CD8-positive, alpha-beta T cell (primary cell): ENCODE measurements at places on chromosomes 16 and 17. TPM values are rescaled to one million over a fixed set of nuclear protein-coding genes. Genes with fewer than 3 reads are reported as not detected.
A peak's percentile ranks its signal among the peaks of the same experiment; 100 is the strongest.

CCDC92B gene
- total RNA-seq: 0.08 TPM

C16orf86 gene
- total RNA-seq: 1.6 TPM

FN3K gene
- 3.1 TPM for total RNA-seq

TNFSF13 gene
- 0.64 TPM for total RNA-seq

DNA sequence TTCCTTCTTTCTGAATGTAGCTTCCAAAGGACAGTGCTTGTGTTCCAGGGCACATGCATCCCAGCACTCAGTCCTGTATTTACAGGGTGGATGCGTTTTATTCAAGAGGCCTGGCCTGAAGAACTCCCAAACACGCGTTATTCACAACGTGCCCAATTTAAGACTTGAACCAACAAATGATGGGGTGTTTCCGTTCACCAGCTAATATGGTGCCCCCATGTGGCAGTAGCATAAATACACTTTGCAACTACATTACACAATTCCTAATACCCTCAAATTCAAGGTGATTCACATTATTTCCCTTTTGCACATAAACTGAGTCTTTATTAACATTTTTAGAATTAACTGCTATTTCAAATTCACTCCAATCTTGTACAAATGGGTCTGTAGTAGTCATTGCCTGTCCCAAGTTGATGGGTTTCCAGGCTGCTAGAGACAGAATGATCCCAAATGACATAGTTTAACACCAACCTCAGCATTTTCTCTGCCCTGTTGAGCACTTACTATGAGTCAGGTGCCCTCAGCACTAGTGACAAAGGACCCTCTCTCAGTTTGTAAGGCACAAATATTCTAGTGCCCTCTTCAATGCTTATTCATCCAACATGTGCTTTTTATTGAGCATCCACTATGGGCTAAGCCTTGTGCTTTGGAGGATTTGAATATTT lies 26.9 kb downstream of the HSD17B2 start:
- DNase-seq: no peak

DNA sequence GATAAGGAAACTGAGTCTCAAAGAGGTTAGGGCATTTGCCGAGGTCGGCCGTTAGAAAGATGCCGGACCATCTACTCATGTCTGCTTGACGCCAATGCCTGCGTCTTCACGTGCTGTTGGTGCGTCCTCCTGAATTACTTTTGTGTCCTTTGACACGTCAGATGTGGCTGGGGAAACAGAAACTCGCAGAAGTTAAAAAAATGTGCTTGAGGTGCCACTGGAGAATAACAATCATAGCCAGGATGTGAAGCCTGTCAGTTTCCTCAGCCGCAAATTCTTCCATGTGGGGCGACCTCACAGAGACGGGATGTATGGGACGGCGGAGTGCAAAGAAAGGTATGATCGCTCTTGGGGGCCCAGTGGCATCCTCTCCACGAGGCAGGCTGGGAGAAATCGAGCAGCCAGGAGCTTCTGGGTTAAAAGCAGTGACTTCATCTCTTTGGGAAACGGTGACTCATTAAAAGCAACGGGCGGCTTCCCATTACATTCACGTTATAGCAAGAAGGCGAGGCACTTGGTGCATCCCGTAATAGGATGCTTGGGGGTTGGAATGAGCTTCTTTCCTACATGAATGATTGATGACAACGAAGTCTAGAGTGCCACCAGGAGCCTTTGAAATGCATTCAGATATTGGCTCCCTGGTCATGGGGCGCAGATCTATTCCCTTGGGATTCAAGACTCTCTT lies 67.8 kb downstream of the BMERB1 start:
- DNase-seq: no peak

DNA sequence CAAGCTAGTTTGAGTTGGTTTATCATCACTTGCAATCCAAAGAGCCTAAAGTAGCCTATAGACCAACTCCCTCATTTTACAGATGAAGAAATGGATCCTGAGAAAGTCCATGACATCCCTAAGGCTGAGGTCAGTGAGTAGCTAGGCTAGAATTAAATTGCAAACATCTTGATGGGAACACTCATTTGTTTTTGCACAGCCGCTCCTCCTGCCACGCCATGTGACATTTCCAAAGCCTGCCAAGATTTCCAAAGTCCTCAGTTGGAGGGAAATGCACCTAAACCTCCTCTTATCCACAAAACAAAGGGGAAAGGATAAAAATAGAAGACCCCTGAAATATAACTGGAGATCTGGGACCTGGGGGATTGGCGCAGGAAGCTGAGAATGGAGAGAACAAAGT lies 15.0 kb downstream of the TMEM92 start:
- no peak for DNase-seq

DNA sequence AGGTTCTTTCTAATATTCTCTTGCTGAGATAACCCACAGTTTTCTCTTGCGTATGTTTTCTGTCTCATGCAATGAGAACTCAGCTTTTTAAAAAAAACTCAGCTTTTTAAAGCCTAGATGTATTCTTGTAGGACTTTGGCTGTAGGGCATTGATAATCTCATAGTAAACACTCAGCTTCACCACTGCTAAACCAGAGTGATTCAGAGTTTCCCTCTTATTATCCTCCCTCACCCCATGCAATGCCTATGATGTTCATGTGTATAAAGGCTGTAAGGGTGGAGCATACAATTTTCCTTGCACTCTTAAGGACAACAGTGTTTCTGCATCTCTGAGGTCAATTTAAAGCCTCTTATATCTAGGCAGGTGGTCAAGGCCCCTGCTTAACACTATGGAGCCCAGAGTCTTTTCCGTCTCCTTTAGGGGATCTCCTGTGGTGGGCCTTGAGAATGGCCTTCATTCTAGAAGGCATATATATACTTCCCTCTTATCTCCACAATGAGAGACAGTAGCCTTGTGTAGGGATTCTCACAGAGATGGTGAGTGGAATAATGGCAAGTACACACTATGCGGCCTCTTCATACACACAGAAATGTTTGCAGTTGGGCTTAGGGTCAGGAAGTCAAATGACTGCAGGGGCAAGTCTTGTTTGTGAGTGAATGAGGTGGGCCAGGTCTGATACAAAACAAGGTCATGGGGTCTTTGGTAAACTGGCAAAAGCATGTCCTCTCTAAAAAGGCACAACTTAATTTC lies 279.6 kb downstream of the HS3ST3A1 start:
- no peak for DNase-seq

DNA sequence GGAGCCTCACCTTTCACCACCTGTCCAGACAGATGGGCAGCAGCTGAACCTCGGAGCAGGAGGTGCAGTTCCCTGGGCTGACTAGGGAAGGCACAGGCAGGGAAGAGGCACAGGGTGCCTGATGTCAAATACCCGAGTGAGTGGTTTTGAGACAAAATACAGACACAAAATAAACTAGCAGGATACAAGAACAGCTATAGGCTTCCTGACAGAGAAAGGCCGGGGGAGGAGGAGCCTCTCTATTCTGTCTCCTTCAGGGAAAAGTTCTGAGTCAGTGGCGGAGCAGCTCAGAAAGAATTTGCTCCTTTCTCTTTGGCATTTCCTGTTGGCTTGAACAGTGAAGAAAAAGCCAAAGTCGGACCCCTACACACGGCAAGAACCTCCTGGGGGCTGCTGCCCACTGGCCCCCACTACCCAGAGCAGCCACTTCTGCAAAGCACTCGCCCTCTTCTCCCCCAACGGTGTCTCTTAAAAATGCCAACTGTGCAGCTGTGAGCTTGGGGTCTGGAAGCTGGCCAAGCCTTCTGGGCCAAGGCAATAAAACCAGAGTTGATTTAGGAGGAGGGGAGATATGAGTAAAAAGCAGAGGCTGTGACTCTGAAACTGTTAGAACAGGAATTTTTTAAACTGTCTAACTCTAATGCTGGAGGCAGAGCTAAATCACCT lies 14.4 kb upstream of the FAAP100 start:
- no peak for DNase-seq

DNA sequence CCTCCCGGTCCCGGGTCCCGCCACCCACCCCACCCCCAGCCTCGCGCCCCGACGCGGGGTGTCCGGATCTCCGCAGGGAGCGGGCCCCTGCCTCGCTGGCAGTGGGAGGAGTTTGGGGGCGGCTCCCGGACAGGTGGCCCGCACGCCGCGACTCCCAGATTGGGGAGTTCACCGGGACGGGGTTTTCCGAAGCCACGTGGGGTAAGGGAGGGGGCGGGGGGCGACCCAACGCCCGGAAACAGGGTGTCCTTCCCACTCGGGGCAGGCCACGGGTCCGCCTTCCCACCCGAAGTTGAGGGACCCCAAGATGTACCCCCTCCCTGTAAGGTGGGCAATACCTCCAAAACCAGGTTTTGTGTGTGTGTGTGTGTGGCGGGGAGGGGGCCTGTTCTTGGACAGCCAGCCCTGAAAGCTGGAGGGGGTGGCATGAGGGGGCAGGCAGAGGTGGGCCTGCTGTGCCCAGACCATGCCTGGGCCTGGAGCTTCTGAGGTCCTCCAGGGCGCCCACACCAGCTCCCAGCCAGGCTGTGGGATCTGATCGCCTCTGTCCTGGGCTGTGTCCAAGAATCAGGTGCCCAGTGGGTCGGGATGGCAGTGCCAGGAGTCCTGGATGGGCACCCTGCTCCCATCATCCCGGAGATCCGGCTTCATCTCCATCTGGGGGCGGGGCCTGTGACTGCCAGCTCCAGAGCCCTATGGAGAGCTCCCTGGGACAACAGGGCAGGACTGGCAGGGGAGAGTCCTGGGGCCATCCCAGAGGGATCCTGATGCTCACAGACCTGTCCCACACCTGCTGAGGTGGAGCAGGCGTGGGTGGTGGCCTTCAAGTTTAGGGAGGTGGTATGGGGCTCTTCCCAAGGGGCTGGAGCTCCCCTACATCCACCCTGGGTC lies 767 bp downstream of the SYNGR2 start:
- no peak for DNase-seq

DNA sequence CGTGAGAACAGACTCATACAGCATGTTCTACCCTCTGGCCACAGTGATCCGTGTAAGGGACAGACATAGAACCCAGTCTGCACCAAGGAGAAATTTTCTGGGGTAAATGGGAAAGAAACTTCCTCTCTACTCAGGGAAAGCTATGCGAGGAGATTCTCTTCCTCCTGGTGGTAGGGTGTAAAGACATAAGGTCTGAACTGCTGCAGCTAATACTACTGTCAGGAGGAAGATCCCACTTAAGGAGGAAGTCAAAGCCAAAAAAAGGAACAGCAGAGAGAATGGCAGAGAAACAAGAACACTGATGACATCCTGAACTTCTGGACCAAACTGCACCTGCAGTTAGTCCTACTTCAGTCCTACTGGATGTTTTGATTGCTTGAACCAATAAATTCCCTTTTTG lies 7.1 kb upstream of the TM4SF5 start:
- no peak for DNase-seq

- DNase-seq: no peak
Observed at GRCh38 chr17:17771498-17772201, 65.1 kb downstream of the SREBF1 start.

- DNase-seq: no peak
Observed at GRCh38 chr16:15553313-15554088, 89.5 kb downstream of the MARF1 start.

- peak; percentile 25 for DNase-seq
Observed at GRCh38 chr17:19979917-19980770, 2.5 kb upstream of the AKAP10 start.

DNA sequence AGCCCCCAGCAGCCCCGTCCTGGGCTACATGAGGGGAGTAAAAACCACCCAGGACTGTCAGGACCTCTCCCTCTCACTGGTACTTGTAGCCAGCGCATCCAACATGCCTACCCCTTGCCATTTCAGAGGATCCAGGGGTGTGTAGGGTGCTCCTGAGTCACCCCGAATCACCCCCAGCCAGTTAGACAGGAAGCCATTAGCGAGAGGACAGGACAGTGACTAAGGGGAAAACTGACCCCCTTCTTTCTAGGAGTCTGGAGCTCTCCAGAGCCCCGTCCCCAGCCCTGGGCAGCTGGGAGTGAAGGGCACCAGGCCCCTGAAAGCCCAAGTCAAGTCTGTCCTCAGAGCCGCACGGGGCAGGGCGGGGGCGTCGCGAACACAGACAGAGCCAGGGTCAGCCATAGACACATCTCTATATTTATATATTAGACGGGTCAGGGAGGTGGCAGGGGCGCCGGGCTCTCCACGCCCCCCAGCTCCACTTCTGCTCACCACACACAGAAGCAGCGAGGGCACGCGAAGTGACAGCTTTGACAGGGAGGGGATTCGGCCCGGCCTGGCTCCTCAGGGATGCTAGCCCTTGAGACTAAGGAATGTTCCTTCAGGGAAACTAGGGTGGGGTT lies 485 bp upstream of the GDPD3 start:
- no peak for DNase-seq

DNA sequence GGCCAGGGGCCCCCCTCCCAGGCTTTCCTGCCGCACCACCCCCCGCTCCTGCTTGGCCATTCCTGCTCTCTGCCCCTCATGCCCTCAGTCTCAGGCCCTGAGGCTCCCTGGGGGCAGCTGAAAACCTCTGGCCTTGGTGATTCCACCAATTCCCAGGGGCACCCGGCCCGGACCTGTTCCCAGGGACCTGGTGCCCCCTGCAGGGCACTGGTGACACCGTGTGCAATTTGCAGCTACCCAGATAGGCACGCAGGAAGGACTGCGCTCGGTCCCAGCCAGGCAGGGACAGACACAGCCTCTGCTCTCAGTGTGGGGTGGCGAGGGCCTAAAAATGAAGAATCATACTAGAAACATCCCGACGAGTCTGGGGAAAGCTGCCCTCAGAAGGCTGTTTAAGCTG lies 13.4 kb downstream of the WFDC1 start:
- no peak for DNase-seq

DNA sequence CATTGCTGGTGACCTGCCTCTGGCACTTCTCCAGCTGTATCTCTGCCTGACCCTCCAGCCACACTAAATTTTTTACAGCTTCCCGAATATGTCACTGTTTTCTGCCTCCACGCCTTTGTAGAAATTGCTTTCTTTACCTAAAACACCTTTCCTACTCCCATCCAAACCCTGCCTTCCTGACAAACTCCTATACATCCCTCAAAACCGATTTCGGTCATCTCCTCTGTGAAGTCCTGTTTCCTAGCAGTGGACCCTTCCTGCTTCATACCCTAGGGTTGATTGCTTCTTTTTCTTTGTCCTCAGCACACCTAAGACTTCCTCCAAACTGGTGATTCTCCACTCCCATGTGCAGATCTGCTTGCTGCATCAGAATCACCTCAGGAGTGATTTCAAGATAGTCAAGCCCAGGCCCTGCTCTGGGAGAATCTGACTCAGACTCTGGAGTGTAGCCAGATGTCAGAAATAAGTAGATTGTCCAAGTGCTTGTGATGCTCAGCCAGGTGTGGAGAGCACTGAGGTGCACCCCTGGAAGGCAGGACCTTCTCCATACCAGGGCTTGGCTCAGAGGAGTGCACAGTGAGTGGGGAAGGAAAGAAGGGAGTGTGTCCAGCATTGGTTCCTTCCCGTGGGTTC lies 184.2 kb downstream of the COPRS start:
- DNase-seq: no peak

GRCh38 chr17:48791128-48792032 lies 25.6 kb downstream of the TTLL6 start:
- DNase-seq: no peak
